ENCODE measurements at places on chromosomes 12 and 14.

DNA sequence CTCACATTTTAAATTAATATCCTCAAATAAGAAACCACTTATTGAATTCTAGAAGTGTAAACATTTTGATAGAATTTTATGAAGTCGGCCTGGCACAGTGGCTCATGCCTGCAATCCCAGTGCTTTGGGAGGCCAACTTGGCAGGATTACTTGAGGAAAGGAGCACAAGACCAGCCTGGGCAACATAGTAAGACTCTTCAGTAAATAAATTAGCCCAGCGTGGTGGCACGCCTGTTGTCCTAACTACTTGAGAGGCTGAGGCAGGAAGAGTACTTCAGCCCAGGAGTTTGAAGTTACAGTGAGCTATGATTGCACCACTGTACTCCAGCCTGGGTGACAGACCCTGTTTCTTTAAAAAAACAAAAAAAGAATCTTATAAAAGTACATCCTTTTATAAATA, 8.9 kb upstream of the ZNF410 start:
- DNase-seq, result no peak

DNA sequence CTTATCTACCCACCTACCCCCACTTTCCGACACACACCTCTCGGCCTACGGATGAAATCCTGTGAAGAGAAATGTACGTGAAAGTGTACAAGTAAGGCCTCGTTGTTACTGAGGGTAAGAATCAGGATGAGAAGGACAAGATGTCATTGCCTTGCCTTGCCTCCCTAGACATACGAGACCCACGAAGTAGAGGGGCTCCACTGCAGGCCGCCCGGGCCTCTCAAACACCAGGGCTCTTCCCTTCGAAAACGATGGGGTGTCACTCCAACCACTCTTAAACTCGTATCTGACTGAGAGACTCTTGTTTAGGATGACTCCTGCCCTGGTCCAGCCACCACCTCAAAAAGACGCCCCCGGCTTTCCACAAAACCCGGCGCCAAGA, 498 bp downstream of the RACGAP1 start:
- DNase-seq, result no peak

DNA sequence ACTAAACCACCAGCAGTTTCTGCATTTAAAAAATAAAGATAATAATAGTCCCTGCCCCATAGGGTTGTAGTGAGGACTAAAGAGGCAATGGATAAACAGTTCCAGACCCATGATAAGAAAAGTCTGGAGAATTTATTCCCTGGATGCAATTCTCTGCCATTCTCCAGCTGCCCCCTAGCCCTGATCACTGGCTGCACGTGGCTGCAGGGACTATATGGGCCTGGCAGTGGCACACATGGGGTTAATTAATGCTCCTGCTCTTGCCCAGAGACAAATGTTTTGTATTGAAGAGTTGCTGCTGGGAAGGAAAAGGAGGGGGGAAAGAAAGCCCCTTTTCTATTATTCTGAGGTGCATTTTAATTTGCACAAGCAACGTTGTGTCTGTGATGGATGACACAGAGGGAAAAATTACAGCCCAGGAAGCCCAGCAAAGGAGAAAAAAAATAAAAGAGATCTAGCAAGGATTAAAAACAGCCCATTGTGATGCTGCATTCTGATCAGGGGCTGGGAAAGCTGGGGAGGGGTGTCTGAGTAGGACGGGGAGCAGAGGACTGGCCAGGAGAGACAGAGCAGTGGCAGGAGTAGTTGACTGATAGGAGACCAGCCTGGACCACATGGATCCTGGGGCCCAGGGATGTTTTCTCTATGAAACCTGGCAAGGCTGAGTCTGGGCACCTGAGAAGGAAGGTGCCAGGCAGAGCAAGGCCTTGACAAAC, 149.3 kb downstream of the ESRRB start:
- DNase-seq, result no peak

DNA sequence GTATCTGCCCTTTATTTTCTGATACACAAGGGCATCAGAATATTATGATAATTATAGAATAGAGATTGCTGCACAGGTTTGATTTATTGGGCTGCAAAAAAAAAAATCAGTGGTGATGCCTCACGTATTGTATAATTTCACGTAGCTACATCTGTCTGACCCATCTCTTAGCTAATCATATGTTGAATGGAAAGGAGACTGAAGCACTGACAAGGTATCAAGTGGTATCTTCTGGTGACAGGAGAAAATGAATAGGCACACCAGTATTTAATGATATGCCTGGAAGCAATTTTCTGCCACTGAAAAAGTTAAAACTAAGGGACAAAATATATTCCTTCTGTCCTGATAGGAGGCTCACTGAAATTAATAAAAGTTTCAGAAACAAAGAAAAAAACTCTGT, 837.2 kb upstream of the FBXO33 start:
- no peak for DNase-seq

DNA sequence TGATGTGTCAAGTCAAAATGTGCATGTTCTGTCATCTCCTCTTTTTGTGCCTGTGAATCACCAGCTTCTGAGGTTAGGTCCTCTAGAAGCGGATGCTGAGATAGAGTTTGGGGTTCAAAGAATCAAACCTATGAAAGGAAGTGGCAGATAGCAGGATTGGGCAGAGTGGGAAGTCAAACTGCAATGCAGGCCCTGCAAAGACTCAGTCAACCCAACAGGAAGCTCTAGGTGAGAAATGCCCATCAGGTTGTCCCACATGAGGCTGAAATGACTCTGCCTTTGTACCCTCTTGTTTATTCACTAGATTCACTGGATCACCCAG, 4.5 kb upstream of the MIA2 start:
- DNase-seq, result peak; percentile 30

DNA sequence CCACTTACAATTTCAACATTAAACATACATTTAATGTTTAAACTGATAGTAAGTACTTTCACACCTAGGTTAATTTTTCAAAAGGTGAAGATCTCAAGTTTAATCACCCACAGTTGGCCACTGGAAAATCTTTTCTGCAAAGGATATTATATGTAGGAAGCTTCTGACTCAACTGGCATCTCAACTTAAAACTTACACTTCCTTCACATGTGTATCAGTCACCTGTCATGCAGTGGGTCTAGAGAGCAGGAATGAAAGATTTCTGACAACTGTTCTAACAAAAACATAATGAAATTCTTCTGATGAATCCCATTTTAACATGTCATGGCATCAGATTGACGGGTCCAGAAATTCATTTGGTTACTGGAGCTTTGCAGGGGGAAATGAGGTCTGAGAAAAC, 192.8 kb downstream of the KLHL28 start:
- DNase-seq, result no peak

GRCh38 chr14:71355324-71356201, 448.3 kb downstream of the PCNX1 start:
- DNase-seq, result peak; percentile 37

DNA sequence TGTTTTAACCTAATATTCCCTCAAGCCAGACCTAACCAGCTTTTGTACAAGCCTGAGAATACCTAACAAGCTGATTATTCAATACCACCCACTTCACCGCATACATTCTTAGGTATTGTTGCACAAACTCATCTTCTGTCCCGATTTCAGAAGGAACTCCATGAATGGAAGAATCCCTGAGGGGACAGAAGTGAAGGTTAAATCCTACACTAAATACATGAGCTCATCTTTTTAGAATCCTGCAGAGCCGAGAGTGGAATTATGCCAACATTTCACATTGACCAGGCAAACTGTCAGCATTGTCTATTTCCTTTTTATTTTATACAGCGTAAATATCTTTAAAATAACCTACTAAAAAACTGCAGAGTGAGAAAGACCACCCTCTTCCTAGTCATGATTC, 140.7 kb upstream of the PRICKLE1 start:
- no peak for DNase-seq

DNA sequence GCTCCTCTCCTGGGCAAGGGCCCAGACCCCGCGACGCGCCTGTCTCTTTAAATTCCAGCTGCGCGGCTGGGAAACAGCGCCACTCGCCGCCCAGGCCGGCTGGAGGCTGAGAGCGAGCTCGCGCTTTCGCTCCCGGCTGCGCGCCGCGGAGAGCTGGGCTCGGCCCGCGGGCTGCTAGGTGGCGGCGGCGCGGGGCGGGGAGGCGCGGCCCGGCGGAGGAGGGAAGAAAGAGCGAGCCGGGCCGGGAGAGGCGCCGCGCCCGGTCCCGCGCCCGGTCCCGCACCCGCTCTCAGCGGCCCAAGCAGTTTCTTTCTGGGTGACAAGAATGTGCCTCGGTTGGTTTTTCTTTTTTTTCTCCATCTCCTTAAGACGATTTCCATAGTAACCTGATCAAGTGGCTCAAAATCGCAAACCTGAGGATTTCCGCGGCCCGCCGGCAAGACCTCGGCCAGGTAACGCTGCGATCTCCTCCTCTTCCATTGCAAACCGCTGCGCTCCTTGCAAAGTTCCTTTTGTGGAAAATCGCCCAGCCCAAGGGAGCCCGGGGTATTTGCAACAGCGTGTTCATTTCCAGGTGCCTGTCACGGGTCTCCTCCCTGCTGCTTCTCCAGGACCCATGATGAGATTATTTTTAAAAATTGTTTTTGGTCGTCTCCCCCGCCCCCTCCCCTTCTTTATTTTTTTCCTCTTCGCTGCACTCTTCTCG, 259.5 kb upstream of the E2F7 start:
- DNase-seq, result peak; percentile 83

DNA sequence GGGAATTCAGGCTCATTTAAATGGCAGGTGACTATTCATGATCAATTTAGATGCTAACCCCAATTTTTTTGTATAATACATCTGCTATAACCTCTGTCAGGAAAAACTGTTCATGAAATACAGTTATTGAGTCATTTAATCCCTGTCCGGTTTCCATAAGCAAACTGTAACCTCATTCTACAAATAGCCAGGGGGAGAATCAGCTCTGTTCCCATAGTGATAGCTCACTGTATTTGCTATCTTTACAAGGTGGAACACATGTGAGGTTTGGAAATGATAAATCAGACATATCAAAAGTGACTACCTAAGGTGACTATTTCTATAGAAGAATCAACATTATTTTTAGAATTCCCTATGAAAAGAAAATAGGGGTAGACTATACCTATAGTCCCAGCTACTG, 38.6 kb upstream of the VPS33A start:
- DNase-seq, result no peak

GRCh38 chr12:94603434-94604365, 46.7 kb downstream of the TMCC3 start:
- DNase-seq, result peak; percentile 29

DNA sequence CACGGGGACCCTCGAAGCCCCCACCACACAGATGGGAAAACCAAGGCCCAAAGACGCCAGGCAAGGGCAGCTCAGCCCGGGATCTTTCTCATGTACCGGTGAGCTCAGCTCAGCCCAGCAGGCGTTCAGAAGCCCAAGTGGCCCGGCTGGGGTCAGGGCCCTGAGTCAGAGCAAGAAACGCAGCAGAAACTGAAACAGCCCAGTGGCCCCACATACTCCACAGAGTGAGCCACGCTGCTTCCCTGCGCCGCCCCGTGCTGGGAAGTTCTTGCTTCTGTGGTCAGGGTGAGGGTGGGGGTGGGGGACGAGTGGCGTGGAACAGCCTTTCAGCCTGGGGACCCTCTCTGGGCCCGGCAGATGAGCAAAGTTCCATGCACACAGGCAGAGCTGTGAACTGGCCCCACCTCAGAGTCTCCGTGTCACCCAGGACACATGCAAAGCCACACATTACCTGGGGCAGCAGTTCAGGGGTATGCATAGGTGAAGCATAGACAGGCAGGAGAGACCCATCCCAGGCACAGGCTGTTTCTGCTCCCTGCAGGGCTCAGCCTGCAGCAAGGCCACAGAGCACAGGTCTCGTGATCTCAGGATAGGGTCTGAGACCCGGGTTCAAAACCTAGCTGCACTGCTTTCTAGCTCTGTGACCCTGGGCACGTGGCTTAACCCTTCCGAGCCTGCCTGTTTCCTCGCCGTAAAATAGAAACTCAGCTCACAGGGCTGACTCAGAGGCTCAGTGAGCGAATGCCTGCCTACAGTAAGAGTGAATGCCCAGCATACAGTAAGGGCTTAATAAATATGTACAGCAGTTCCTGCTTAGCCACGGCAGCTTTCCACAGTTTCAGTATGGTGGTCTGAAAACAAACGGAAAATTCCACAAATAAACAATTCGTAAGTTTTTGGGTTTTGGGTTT, 21.6 kb downstream of the NCOR2 start:
- peak; percentile 89 for DNase-seq

DNA sequence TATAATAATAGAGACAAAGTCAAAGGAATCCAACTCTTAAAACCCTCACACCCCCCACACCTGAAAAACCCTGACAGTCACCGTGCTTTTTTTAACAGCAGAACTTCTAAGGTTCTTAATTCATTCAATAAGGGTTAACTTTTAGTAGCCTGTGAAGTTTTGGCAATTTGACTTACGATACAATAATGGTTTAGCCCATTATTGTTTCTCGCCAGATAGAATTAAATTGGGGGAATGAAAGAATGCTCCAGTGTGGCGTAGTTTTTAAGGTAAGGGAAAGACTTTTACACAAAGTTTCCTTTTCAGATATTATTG, 604 bp upstream of the MAGOHB start:
- no peak for DNase-seq

- DNase-seq, result no peak
Observed at GRCh38 chr14:36949371-36949770, 223.0 kb downstream of the SLC25A21 start.

DNA sequence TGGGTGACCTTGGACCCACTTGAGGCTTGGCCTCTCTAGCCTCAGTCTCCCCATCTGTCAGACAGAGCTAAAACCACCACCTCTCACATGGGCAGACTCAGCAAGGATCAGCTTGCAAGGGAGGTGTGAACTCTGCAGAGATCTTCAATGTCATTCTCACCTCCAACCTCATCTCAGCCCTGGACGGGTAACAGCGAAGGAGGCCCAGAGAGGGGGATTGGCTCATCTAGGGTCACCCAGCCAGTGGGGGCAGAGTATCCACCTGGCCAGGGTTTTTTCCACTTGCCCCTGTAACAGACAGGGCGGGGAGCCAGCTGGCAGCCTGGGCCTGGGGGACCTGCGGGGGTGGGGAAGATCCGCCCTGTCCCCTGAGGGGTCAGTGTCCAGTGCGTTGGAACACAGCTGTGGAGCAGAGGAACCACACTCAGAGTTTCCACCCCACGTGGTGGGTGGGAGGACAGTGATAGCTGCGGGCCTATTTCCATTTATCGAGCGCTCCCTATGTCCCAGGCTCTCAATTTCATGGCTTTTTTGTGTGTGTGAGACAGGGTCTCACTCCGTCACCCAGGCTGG, 27.4 kb downstream of the DTX1 start:
- DNase-seq, result no peak

DNA sequence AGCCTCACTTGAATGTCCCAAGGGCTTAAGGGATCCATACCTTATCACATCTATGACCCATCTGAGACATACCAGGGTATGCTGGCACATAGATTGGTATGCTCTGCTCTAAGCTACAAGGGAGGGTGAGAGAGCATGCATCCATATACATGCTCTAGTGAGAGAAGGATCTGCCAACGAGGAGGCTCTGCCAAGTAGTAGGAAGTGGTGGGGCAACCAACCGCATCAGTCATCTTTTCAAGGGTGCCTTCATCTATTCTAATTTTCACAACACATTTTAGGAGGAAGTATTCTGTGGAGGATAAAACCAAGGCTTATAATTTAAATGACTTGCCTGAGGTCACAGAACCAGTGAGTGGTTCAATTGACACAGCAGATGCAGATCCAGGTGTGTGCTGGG, 6.6 kb upstream of the PPM1A start:
- DNase-seq, result no peak

- DNase-seq, result no peak
Observed at GRCh38 chr14:54377501-54377900, 19.3 kb upstream of the CDKN3 start.

- no peak for DNase-seq
Observed at GRCh38 chr12:100216337-100216736, 15.7 kb downstream of the ACTR6 start.
